Right lobe of liver (tissue), 6 donors: ENCODE measurements at places on chromosomes 1 and 21.
A peak's percentile ranks its signal among the peaks of the same experiment; 100 is the strongest.

DNA sequence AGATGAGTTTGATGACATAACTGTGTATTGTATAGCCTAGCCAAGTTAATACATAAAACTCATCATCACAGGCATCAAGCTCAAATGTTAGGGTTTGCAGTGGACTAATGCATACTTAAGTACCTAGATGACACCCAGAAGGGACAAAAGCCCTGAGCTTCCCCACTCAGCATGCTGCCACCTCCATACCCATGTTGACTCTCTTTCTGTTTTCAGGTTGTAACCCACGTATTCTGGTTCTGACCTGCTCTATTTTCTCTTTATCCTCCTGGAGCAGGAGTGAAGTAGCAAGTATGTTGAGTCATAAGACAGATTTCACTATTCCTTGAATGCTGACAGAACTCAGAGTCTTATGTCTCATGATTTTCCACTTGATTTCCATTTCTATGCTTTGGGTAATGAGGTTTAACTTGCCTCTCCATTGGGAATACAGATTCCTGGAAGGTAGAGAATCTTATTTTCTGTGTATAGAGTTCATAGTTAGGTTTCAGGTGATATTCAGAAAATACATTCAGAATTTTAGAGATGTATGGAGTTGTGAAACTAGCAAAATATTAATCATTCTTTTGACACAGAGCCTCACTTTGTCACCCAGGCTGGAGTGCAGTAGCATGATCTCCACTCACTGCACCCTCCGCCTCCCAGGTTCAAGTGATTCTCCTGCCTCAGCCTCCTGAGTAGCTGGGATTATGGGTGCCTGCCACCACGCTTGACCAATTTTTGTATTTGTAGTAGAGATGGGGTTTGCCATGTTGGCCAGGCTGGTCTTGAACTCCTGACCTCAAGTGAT is 122.5 kb upstream of the KCNJ15 start:
- no peak for DNase-seq

- no peak for DNase-seq
These were observed 242.5 kb upstream of the TMPRSS15 start for GRCh38 chr21:18646116-18646515.

- no peak for DNase-seq
These were observed 94.5 kb downstream of the SYT2 start for GRCh38 chr1:202615501-202616354.

- DNase-seq = no peak
These were observed 11.2 kb downstream of the PSEN2 start for GRCh38 chr1:226881515-226882185.

DNA sequence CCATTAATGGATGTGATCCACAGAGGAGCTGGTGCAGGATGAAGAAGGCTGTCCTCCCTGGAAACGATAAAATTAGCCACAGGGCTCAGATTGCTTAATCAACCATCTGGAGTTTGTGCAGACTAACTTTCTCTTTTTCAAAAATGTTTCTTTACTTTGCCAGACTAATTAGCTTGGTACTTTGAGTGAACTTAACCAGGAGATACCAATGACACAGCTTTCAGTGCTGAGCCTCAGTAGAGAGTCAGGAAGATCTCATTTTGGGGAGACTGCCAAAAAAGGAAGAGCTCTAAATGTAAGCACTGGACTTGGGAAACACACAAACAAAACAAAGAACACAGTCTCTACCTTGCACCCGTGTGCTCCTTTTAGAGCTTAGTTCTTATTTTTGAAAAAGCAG is 248.1 kb upstream of the DEPDC1 start:
- DNase-seq = no peak

- no peak for DNase-seq
These were observed 378.4 kb upstream of the RUNX1 start for GRCh38 chr21:35427320-35428000.

- DNase-seq = no peak
These were observed 109.0 kb downstream of the CACNA1E start for GRCh38 chr1:181592255-181592859.

DNA sequence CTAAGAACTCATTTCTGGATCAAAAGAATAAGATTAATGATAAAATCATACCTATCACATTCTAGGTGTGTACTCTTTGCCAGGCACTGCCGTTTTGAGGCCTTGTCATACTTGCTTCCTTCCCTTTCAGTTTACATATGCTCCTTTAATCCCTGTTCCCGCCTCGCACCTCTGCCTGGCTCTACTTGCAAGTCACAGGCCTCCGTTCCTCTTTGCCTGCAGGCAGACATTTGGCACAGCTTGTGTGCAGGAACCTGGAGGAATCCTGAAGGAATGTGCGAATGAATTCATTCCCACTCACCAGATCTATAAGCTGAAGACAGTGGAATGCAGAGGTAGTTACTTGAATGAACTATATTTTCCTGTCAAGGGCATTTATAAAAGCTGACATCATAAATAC is 13.8 kb downstream of the WLS start:
- DNase-seq = no peak

- no peak for DNase-seq
These were observed 208.1 kb upstream of the DUSP10 start for GRCh38 chr1:221949996-221950395.

- DNase-seq = no peak
These were observed 2.7 kb upstream of the RAD54L start for GRCh38 chr1:46244656-46245371.

DNA sequence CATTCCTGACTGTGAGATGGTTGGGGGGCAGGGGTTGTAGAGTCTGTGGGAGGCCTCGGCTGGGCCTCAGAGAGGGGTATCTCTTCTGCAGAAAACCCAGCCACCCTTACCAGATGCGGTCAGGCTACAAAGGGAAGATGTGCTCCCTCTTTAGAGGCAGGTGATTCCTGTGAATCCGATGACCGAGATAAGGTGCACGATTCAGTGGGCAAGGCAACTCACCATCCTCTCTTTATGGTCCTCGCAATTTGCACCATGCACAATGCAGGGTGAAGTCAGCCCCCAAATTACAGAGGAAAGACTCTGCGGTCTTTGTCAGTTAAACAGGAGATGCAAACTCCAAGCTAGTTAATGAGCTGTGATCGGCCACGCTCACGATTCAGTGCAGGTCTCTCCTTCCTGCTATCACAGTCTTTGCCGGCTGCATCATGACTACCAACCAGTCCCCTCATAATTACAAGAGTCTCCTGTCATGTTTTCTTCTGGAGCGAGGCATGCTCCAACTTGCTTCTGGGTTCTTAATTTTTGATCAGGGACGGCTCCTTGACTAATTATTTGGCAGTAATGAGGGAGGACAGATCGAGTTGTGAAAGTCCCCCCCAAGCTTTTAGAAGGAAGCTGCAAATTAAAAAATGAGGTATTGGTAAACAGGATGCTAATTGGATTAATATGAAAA is 12.5 kb downstream of the TP73 start:
- no peak for DNase-seq

DNA sequence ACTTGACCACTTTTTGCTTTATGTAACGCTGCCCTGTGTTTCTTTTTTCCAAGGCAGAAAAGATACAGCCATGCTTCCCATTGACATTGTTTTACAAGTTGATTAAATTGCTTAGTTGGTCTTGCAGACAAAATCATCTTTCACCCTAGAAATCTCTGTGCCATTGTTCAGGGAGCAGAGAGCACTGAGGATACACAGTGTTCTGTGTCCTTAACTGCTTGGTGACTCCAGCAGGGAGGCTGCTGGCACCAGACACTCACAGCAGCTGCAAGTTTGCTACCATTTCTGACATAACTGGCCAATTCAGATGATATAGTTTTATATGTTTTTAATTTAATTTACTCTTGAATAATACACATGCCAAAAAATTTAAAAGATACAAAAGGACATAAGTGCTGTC is 118.7 kb downstream of the RGS2 start:
- no peak for DNase-seq

DNA sequence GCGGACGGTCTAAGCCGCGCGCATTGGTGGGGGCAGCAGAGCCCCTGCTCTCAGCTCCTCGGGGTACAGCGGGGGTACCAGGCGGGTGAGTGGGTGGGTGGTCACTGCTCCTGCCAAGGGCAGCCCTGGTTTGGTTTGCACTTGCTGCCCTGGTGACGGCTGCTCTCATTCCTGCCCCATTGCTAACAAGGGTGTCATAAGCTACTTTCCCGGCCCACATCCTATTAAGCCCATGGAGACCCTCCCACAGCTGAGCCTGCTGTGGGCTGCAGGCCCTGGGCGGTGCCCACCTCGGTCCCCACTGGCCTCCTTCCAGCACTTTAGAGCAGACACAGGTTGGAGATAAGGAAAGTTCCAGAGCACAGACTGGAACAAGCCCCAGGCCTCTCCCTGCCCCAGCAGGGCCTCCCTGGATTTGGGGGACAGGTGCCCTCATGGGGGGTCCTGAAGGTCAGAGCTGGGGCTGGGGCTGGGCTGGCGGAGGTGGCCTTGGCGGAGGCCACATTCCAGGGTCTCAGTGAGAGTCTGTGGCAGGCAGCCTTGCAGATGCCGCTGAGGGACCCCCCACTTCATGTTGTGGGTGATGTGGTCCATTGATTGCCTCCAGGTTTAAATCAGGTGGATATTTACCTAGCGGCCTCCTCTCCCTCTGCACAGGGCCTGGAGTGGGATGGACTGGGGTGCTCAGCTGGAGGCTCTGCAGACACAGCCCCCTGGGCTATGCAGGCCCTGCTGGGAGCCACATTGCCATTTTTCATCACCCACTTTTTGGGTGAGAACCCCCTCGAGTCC is 27.0 kb downstream of the COL18A1 start:
- no peak for DNase-seq

- no peak for DNase-seq
These were observed 81.0 kb upstream of the CD55 start for GRCh38 chr1:207240325-207241101.

- no peak for DNase-seq
These were observed 847.1 kb downstream of the KCNT2 start for GRCh38 chr1:195761104-195761503.

DNA sequence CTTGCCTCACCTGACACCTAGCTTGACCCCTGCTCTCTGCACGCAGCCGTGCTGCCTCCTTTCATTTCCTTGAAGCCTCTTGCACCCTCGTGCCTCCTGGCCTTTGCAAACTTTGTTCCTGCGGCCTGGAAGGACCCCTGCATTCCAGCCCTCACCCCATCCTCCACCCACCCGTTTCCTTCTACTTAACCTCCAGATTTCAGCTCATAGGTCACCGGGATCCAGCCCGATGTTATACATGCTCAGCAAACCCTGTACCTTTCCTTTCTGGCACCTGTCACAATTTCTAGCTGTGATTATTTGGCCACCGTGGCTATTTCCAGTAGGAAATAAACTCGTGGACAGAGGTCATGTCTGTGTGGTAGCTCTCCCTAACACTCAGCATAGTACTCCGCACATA is 4.5 kb downstream of the EDARADD start:
- no peak for DNase-seq

DNA sequence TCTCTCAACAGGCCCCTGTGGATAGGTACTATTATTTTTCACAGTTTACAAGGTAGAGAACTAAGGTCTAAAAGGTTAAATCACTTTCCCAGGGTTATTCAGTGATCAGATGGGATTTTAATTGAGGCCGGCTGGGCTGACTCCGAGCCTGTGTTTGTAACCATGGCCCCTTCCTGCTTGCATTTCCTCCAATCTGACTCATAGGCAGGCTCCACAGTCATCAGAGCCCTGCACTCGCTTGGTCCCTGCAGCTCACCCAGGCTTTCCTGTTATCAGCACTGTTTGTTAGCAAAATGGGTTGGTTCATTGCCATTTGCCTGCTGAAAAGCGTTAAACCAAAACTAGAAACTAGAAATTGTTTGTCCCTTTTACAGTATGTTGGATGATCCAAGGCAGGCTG is 41.4 kb upstream of the LMX1A start:
- DNase-seq = no peak

- DNase-seq = no peak
These were observed 210.5 kb upstream of the SPAG17 start for GRCh38 chr1:118395430-118395991.

GRCh38 chr1:164801246-164801731 is 242.3 kb downstream of the PBX1 start:
- DNase-seq = no peak

- DNase-seq = no peak
These were observed 46.6 kb upstream of the APOBEC4 start for GRCh38 chr1:183699616-183700160.

GRCh38 chr1:18572022-18572880 is 58.4 kb upstream of the PAX7 start:
- DNase-seq = no peak

- DNase-seq = no peak
These were observed 207.7 kb upstream of the KAZN start for GRCh38 chr1:14390816-14391215.

DNA sequence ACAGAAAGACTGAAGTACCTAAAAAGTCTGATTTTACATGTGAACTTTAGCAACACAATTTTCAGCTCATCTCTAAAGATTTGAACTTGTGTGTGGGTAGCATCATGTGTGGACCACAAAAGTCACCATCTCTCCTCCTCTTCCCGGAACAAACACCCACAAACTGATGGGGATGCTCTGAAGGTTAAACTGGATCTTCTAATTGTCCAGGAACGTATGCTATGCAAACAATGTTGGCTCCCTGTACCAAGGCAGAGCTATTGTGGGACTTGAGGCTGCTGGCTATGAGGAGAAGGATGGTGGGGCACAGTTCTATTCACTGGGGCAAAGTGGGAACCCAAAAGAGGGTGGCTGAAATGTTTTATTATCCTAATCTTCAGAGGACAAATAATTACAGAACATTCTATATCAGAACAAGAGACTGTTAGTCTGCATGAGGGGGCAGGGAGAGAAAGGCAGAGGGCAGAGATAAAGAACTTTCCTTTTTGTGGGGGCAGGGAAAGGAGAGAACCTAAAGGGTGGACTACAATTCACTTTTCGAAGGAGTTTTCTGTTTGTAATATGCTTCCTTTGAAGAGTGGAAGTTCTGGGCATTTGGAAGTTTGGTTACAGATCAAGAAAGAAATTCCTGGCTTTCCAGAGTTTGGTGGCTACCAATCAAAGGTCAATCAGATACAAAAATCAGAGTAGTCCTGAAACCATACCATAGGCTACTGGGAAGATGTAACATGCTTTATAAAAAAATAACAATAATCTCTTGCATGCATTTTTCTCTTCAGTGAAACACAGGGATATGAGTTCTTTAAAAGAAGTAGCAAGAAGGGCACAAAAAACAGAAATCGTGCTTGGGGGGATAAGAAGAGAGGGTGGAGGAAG is 62.9 kb downstream of the GADD45A start:
- DNase-seq = no peak

GRCh38 chr1:181094416-181095212 is 6.1 kb downstream of the IER5 start:
- DNase-seq = no peak

DNA sequence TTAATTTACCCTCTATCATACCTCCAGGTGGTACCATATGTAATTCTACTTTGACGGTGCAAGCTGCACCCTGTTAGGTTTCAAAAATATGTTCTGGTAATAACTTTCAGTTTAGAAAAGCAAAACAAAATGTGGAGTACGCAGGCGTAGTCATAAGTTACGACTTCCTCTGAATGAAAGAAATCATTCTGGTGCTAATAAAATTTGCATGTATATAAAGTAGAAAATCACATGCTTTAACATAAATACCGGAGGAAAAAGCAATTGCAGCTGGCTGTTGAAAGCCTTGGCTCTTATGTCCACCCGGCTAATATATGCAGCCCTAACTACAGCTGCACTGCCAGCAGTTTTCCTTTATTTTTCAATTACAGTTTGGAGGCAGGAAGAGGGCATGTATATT is 65.2 kb upstream of the TMPRSS15 start:
- no peak for DNase-seq

GRCh38 chr1:63329621-63330330 is 7.4 kb downstream of the FOXD3 start:
- DNase-seq = no peak

GRCh38 chr1:9843576-9843945 is 19.8 kb upstream of the CLSTN1 start:
- peak; percentile 48 for DNase-seq

GRCh38 chr21:44058981-44059380 is 46.9 kb downstream of the TRAPPC10 start:
- DNase-seq = no peak

GRCh38 chr1:228120857-228121489 is 11.9 kb upstream of the MRPL55 start:
- no peak for DNase-seq
